ENCODE measurements at places on chromosomes 3 and 15.

DNA sequence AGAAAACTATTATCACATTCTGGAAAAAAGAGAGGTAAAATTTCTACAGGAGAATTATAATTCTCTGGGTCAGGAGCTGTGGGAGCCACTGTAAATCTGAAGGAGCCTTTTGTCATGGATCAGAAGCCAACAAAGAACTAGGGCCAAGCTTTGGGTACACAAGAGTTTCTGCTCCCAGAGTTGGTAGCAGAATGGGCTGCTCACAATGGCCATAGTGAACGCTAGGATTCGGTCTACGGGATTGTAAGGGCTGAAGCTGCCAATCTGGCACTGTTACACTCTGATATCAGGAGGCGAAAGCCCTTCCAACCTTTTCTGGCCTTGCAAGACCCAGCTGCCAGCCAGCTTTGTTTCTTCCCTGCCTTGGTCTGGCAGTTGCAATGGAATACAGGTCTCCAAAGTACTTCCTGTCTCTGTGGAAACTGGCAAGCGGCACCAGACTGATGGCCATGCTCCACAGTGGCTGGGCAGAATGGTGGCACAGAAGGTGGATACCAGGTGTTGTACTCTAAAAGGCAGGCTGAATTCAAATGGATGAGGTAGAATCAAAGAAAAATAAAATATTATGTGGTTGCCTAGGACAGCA, 831.7 kb downstream of the CADM2 start:
- no peak for DNase-seq

- DNase-seq = no peak
Observed at GRCh38 chr15:41891946-41892345, 1.9 kb downstream of the SPTBN5 start.

DNA sequence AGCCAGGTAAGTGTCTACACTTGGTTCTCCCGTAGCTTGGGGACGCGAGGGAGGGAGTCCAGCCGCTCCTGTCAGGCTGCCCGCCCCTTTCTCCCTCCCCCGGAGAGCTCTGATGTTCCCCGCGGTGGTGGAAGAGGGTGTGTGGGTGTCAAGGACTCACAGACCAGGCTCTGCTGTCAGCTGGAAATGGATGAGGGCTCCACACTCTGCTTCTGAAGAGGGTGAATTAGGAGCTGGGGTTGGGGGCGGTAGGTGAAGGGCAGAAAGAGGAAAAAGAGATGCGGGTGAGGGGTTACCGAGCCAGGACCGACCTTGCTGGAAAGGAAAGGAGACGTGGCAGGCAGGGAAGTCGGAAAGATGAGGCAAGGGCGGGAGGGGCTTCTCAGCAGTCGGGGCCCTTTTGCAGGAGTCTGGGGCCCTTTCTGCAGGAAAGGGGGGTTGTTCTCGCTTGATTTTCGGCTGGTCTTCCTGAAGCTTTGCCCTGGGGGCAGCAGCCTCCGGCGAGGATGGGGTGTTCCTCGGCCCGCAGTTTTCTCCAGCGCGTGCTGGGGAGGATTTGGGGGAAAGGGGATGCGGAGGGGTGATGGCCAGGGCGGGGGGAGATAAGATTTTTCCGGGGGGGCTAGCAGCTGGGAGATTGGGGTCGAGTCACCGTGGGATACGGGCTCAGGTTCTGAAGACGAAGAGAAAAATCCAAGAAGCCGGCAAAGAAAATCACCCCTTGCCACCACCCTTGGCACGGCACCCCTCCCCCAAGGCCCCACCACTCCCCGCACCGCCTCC, 602 bp upstream of the BAHD1 start:
- DNase-seq = no peak

DNA sequence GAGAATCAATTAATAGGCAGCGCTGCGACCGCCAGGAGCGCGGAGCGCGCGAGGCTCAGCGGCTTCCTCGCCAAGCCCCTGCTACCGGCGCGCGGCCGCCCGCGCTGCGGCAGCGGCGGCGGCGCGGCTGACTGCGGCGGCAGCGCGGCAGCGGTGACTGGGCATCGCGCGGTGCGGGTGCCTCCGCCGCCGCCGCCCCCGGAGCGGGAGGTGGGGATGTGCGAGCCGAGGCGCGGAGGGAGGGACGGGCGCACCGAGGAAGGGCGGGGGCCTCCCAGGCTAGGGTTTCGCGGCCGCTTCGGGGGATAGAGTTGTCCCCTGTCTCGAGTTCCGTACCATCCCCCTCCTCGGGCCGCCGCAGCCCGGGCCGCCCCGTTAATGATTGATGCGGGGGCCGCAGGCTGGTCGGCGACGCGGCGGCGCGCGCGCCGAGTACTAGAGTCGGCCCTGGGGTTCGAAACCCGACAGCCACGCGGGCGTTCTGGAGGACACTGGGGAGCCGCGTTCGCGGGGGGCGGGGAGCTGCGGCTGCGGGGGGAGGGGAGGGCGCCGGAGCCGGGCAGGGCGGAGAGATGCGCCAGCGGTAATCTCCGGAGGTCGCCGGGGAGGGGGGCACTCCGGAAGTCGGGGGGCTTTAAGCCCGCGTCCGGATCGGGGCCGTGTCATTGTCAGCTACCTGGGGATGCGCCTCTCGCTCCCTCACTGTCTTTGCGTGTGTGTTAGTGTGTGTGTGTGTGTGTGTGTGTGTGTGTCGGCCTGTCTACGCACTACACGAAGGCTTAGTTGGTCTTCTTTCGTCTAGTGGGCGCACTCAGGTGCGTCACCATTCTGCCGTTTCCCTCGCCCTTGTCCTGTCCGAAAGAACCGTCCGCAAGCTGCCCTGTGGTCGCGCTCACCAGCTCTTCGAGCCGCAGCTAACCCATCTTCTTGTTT, at the start of gene PAQR9:
Gene PAQR9 (minus strand): TSS at position 159 of the 933 bp plus-strand sequence. CDS start 338 bp downstream, outside the sequence.
- peak; percentile 52 for DNase-seq

DNA sequence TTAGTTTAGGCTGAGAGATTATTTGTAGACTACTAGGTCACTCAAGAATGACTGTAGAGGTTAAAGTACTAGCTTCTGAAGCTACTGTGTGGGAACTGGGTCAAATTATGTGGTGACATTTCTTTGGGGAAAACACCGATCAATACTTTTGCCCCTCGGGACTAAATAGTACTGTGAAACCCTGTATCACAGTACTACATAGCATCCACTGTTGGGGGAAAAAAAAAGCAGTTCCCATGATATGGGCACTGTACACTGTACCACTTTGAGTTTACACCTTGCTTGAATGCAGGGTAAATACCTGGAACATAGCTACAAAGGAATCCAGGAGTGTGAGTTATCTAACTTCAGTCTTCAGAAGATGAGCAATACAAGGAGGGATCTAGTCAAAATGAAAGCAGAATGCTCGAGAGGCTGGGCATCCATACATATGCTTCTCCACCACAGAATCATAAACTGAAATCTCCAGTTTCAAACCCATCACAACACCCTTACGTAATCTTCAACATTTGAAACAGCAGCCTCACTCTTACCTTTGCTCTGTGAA, 311.4 kb downstream of the UNC13C start:
- DNase-seq = no peak

DNA sequence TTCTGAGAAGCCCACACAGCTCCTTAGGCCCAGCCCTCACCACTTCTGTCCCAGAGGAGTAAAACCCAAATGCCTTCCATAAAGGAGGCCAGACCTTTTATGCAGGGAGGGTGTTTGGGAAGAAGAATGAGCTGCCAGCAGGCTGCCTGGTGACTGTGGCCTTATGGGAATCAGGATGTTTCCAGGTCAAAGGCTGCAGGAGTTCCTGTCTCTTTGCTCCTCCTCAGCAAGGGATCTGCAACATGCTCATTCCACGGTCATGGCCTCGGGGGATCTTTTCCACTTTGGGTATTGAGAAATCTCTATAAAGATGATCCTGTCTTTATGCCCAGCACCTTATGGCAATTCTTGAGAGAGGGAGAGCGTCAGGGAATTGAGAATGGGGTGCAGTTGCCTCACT, 25.2 kb upstream of the MAGEF1 start:
- DNase-seq = no peak

DNA sequence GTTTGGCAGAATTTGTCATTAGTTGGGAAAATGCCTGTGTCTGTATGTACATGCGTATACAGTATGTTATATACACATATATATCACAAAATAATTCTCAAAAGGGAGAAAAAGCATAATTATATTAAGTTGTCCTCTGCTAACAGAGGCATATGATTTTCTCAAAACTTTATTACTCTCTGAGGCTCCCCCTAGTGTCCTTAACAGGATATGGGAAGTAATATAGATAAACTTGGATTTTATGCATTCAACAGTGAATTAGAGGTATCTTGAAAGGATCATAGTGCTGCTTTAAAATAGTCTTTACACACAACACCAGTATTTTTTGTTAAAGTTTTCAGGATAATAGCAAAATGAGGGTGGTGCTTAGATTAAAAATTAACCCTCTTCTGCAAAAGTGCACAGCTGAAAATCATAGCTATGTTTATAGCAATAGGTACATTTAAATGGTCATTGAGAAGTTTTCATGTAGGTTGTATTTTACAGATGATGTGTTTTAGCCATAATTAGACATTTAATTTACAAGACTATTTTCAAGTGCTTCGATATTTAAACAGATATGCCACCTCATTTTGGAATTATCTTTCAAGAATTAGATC, 454.0 kb upstream of the ROBO2 start:
- DNase-seq = no peak

Measured in NCI-H2227 treated with DMSO at 0.1 percent for 48 hours (cell line).